Right ventricle myocardium inferior (tissue), 1 donor: ENCODE measurements at places on chromosomes 7 and 10. TPM values are rescaled to one million over a fixed set of nuclear protein-coding genes. Genes with fewer than 3 reads are reported as not detected.

GRCh38 chr10:126160571-126160970, 227.7 kb downstream of the ADAM12 start:
- no peak for DNase-seq

DNA sequence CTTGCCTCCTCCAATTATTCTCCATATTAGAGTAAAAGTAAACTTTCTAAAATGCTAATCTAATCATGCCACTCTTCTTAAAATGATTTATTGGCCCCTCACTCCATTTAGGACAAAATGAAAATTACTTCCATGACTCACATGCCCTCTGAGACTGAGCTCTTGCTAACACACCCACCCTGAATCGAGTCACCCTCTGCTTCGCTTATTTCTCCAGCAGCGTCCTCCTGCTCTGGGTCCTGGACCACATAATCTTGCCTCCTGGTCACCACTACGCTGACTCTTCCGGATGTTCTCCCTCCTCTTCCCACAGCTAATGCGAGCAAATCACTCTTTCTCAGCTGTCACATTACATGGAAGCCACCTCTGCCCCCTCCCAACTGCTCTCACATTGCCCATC, 384.0 kb upstream of the FZD8 start:
- no peak for DNase-seq

- DNase-seq: no peak
These were observed 225.4 kb downstream of the DKK1 start for GRCh38 chr10:52539463-52539862.

- DNase-seq: no peak
These were observed 199.3 kb downstream of the FRMD4A start for GRCh38 chr10:14131261-14131960.

The NKX2-3 gene
- total RNA-seq: not detected

The LRRC4 gene
- 2.4 TPM for total RNA-seq

The HECTD2 gene
- 2.5 TPM for total RNA-seq
